ENCODE measurements at places on chromosomes 5 and 9.

DNA sequence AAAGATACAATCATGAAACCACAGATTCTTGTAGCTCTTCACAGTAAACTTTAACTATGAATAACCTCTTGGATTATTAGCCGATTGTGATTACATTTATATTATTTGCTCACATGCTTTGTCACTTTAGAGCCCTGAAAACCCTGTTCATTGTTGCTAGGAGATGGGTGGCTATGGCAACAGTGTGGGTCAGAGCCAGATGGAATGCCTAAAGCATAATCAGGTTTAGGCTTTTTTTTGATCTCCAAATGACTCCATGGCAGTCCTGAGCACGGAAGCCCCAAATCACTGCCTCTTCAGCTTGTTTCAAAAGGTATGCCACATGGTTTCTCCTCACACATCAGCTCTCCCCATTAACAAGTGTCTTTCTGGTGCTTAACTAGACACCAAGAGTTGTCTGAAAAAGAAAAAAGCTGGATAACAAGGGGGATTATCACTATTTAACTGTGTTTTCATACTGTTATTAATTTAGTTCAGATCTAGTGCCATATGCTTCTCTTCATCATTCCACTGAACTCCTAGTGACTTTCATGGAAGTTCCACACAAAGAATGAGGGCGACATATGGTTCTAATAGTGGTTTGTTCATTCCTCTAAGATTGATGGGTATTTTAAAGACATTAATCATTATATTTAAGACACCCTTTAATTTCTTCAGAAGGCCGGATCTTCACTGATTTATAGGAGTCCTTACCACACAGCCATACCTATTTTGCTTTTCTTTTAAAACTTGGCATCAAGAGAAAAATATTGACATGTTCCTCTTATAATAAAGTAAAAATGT, 88.8 kb upstream of the PAM start:
- no peak for DNase-seq

DNA sequence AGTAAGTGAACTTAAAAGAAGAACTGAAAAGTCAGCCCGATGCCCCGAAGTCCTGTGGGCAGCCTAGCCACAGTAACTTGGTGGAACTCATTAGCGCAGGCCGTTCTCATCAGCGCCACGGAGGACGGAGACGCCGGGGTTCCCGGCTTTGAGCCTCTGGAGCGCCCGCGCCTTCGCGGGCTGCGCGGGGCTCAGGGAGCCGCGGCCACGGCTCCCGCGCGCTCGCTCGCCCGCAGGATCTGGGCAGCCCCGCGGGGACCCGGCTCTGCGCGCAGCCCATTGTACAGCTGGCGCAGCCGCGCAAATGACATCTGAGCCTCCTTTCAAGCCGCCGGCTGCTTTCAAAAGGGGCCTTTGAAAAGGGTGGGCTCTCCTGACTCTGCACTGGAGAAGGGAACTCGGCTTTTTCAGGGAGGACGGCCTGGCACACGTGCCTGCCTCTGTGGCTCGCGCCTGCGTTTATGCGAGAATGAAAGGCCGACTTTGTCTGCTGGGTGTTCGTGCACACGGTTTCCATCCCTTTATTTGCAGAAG, 40.7 kb downstream of the TLR4 start:
- peak; percentile 32 for DNase-seq

- DNase-seq, result no peak
These were observed 126.2 kb upstream of the DMRT1 start for GRCh38 chr9:715300-715699.

GRCh38 chr5:155101697-155102096, 88.1 kb downstream of the KIF4B start:
- no peak for DNase-seq

GRCh38 chr9:38687389-38687842, 32.5 kb downstream of the FAM240B start:
- peak; percentile 24 for DNase-seq

DNA sequence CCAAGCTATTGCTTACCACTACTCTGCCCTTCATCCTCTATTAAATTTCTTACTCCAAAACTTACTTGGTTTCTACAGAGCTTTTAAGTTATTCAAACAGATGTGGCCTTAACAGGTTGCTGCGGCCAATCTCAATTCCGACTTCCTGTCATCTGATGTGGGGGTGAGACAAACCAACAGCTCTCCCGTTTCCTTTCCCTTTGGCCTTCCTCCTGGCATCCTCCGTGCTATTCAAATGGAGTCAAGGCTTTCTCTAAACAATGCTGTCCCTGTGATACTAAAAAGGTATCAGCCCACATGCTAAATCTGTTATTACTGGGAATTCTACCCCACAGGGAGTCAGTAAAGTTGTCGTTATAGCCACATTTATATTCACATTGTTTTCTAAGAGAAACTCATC, 11.8 kb downstream of the RBM18 start:
- DNase-seq, result no peak

DNA sequence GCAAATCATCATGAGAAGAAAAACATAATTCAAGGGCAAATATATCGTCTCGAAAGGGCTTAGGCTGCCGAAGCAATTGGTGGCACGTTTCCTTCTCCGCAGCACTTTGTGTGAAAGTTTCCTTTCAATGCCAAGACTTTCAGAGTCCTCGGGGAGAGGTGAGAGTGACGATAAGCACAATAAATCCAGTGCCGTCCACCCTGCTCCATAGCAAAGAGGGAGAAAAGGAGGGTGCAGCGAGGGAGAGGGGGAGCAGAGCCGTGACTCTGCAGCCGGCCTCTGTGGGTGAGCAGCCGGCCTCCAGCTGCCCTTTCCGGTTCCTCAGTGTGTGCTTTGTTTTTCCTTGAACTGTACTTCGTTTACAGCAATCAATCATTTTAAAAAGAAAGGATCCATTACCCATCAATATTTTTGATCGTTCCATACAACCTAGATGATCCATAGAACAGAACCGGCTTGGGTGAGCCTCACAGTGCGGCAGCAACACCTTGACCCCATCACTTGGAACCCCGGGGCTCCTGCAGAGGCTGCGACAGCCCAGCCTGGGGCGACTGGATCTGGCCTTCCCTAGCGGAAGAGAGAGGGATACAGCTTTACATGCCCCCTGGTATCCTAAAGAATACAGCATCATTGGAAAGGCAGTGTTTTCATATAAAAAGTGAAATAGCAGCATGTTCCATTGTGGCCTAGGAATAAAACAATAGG, 247.0 kb upstream of the IRX4 start:
- no peak for DNase-seq

Measured in hematopoietic multipotent progenitor cell treated with erythropoietin and hydrocortisone succinate and interleukin-3 and kit ligand, for 4 days (in vitro differentiated cells).